ENCODE measurements at places on chromosomes 12 and 14.

- DNase-seq, result peak; percentile 96
Measured at GRCh38 chr14:105161309-105161708, 7.3 kb downstream of the JAG2 start.

GRCh38 chr14:97251491-97252155 lies 454.4 kb downstream of the VRK1 start:
- no peak for DNase-seq

DNA sequence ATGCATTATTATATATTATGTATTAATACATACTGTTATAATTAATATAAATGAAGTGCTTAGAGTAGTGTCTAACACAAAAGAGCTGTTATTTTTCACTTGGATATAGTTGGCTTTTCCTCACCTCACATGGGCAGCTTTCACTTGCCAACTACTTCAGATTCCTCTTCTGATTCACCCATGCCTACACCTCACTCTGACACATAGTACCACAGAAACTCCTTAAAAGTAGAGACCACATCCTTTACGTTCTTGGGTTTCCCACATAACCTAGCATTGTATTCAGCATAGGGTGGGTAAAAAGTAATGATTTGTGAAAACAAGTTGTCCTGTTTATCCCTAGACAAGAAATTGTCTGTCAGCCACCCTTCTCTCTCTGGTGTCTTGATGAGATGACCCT lies 61.0 kb downstream of the DIO2 start:
- DNase-seq, result no peak

GRCh38 chr14:33612197-33612505 lies 338.7 kb downstream of the EGLN3 start:
- DNase-seq, result no peak

GRCh38 chr12:12286441-12286840 lies 19.6 kb upstream of the LRP6 start:
- DNase-seq, result no peak

GRCh38 chr12:118617611-118618450 lies 241.5 kb downstream of the SUDS3 start:
- DNase-seq, result no peak

Measured in NCI-H2171 (cell line).